Activated CD8-positive, alpha-beta memory T cell treated with anti-CD3 and anti-CD28 coated beads, Interleukin-2, amount 10 ng/mL, durations not matched to agents 7 days and 5 days (primary cell): ENCODE measurements at places on chromosomes 7 and 10.

GRCh38 chr7:140697447-140698143, 1.1 kb downstream of the NDUFB2 start:
- no peak for DNase-seq

GRCh38 chr7:325051-325798, 35.3 kb downstream of the FOXL3 start:
- no peak for DNase-seq

- DNase-seq = no peak
Observed at GRCh38 chr10:124685261-124685660, 58.9 kb downstream of the FAM53B start.

DNA sequence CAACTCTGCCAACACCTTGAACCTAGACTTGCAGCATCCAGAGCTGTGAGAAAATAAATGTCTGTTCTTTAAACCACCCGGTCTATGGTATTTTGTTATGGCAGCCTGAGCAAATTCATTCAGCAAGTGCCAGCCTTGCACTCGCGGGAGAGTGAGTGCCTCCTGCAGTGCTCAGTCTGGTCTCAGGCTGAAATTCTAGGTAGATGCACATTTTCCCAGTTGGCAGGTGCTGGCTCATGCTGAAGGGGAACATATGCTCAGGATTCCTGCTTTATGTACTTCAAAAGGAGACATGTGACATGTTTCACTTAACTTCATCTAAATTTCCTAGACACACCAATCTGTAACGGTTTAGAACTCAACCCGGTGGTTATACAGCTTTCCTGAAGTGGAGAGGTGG, 170.8 kb downstream of the MGMT start:
- no peak for DNase-seq

DNA sequence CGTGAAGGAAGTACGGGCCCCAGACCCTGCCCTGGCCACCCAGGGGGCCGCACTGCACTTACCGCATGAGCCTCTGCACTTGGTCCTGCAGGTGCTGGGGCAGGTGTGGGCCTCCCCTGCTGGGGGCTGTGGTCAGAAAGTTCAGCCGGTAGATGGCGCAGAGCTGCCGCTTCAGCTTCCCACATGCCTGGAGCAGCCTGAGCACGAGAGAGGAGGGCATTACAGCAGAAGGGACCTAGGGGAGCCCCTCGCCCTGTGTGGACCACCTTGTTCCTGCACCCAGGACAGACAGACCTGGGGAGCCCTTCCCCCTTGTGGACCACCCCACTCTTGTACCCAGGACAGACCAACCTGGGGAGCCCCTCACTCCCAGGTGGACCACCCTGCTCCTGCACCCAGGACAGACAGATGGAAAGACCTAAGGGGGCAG, 8.7 kb upstream of the PYROXD2 start:
- peak; percentile 40 for DNase-seq

GRCh38 chr7:19121977-19122588, 4.6 kb upstream of the TWIST1 start:
- DNase-seq = no peak

DNA sequence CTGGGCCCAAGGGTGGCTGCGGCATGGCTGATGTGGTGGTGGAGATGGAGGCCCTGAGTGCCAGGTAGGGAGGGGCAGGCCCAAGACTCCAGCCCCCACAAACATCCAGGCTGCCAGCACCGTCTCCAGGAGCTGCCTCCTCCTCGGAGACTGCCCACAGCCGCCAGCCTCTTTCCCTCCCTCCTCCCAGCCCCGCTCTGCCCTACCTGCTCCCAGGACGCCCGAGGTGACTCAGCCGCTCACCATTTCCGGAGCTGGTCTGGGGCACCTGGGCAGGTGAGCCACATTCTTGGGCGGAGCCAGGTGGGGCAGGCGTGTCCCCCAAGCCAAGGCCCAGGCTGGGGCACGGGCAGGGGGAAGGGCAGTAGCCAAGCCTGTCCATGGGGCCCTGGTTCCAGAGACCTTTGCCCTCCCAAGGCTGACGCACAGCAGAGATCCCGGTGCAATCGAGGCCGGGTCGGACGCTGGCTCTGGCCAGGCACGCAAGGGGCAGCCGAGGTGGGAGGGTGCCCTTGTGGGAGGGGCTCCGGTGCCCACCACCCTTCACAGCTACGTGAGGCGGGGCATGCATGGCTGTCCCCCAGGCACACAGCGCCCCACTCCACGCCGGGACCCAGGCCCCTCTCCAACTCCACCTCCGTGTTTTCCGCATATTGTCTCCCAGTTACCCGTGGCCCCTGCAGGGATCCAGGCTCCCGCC, 8.8 kb downstream of the ADAP1 start:
- DNase-seq = no peak

DNA sequence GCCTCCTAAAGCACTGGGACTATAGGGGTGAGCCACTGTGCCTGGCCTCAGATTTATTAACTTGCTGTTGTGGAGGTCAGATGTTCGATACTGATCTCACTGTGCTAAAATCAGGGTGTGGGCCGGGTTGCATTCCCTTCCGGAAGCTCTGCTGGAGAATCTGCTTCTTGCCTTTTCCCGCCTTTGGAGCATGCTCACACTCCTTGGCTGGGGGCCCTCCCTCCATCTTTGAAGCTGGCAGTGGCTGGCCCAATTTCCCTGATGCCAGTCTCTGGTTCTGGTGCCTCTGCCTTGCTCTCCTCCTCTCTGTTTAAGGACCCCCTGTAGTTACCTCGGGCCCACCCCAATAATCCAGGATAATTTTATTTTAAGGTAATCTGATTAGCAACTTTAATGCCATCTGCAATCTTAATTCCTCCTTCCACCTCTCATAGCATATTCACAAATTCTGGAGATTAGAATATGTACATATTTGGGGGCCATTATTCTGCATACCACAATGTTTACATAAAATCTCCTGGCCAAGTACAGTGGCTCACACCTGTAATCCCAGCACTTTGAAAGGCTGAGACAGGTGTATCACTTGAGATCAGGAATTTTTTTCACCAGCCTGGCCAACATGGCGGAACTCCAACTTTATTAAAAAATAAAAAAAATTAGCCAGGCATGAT, 7.9 kb upstream of the PITRM1 start:
- DNase-seq = no peak

DNA sequence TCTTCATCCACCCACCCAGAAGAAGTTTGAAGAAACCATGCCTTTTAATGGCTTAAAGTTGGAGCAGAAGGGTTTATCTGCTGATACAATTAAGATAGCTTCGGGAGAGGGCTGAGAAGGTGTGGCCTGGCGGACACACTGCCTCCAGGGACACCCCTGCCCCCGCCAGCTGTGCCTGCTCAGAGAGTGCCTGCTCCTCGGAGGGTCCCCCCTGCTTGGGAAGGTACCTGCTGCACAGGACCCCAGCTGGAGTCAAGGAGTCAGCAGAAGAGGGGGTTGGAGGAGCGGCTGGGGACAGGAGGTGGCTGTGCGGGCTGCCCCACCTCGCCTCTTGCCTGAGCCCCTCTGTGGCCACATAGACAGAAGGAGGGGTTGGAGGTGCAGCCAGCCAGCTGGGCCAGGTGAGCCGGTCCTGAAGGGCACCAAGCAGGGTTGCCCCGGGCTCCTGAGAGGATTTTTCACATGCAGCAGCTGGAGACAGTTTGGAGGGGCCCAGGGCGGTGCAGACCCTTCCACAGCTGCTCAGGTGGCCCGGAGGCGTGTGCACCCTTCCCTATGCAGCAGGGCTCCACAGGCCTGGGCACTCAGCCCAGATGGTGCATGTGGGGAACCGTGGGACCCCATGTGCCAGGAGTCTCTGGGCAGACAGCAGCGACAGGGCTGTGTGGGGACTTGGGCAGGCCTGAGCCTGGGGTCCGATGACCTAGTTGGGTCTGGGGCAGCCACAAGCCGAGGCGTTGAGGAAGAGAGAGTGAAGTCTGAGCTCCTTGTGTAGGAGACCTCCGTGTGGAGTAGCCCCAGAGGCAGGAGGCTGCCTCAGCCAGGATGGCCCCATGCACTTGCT, 118.9 kb downstream of the INPP5A start:
- DNase-seq = no peak

DNA sequence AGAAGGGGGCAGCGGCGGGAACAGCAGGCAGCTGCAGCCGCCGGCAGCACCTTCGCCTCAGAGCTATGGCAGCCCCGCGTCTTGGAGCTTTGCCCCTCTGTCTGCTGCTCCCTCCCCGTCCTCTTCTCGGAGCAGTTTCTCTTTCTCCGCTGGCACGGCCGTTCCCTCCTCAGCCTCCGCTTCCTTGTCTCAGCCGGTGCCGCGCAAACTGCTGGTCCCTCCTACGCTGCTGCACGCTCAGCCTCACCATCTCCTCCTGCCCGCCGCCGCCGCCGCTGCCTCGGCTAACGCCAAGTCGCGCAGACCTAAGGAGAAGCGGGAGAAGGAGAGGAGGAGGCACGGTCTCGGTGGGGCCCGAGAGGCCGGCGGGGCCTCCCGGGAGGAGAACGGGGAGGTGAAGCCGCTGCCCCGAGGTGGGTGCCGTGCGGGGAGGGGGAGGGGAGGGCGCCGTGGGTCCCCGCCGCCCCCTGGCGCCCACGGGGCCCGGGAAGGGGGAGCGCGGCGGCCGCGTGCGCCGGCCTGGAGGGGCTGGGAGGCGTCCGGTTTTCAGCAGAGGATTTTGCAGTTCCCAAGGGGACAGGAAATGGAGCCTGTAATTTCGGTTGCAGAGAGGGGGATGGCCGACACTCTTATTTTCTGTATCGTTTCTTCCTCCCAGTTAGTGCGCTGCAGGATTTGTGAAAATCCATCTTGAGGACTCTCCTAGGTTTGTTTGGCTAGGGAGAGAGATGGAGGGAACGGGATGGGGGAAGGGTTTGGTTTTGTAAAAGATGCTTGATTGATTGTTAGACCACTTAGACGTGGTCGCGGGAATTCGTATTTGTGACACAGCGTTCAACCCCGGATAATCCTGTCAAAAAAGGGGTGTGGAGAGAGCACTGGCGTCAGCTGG, 630 bp downstream of the RSBN1L start:
- DNase-seq = peak; percentile 73

GRCh38 chr10:15411010-15411409, 39.9 kb upstream of the FAM171A1 start:
- no peak for DNase-seq

DNA sequence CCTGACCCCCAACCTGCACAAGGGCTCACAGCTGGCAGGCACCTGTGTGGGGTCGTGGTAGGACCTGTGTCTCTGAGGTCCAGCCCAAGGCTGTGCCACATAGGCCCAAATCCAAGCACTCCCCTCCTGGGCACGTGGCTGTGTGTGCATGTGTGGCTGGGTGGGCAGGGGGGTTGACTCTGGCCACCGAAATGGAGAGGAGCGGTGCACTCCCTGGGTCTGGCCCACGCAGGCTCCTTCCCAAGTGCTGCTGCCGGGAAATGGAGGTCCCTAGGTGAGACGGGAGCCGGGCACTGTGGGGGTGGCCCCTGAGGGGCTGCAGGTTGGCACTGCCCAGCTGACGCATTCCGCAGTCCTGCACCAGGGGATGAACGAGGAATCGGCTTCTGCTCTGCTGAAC, 528.1 kb downstream of the DNAJB6 start:
- DNase-seq = no peak

GRCh38 chr7:98922392-98923187, 44.3 kb downstream of the TRRAP start:
- DNase-seq = no peak

GRCh38 chr7:131095346-131095745, 232.3 kb upstream of the MKLN1 start:
- DNase-seq = no peak

- DNase-seq = no peak
Observed at GRCh38 chr10:5442065-5442989, 30.0 kb downstream of the NET1 start.

DNA sequence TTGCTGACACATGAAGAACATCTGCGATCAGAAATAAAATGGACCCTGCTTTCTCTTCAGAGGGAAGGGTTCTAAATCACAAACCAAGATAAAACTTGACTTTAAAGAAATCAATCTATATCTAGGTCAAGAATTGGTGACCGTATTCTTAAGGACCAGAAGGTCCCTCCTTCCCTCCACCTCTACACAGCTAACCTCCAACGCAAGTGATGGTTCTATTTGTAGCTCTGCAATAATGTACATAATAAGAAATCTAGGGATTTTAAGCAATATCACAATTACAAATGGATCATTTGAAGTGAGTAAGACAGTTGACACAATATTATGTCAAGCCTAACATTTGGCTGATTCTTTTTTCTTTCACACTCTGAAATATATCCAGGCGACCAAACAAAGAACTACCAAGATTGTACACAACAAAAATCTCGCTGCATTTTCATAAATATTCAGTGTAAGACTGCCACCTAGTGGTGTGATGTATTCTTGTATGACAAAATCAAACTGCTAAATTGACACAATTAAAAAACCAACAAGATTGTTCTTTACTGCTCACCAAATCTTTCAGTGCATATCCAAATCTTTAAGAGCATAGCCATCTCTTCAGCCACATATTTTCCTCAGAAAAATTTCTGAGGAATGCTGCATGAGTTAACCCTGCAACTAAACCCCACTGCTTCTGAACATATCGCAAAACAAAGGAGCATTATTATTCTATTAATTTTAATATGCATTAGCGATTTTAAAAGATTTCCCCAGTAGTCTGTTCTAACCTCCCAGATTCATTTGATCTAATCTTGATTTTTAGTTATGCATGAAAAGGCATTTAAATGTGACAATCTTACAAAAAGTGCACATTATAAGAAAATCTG, 44.5 kb downstream of the ICA1 start:
- DNase-seq = no peak

DNA sequence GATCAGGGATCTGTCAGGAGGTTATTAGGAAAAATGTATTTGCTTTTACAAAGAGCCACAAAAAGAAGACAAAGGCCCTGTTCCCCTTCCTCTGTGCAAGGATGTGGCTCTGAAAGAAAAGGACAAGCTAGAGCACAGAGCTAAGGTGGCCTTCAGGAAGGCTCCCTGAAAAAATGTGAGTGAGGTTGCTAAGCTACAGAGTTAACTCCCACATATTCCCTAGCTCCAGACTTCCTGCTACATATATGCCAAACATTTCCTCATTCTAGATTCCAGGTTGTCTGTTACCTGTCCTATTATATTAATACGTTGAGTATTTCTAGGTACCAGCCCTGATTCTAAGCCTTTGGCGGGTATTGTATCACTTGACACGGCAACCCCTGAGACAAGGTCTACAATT, 369.0 kb downstream of the PARD3 start:
- no peak for DNase-seq

GRCh38 chr10:24238519-24239247, 29.7 kb downstream of the KIAA1217 start:
- no peak for DNase-seq

- DNase-seq = no peak
Observed at GRCh38 chr10:4069491-4069890, 284.5 kb upstream of the KLF6 start.

- no peak for DNase-seq
Observed at GRCh38 chr7:105759670-105760550, 116.5 kb downstream of the ATXN7L1 start.

DNA sequence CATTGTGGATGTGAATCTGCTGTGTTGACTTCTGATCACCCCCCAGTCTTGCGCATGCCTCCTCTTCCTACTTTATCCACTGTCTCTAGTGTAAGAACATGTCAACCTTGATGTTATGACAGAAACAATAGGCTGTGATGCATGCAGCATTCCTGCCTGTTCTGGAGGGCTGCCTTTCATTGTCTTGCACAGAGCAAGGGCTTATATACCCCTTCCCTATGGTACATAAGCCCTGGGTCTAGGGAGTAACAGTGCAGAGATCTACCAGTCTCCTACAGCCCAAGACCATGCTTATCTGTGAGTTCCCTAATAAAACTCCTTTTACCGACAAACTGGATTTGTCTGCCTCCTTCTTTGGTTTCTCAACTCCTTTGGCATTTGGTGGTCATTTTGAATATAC, 177.0 kb upstream of the STK17A start:
- DNase-seq = no peak

GRCh38 chr10:8640878-8641277, 586.4 kb downstream of the GATA3 start:
- no peak for DNase-seq

GRCh38 chr7:80303315-80303714, 168.7 kb downstream of the GNAI1 start:
- no peak for DNase-seq
